CD8-positive, alpha-beta memory T cell (primary cell): ENCODE measurements at places on chromosomes 16 and 17. TPM values are rescaled to one million over a fixed set of nuclear protein-coding genes. Genes with fewer than 3 reads are reported as not detected.
A peak's percentile ranks its signal among the peaks of the same experiment; 100 is the strongest.

The ITGAD gene
- not detected for total RNA-seq

The FOXN1 gene
- not detected for total RNA-seq

The P2RX5 gene
- 9.8 TPM for total RNA-seq

The NPIPA7 gene
- total RNA-seq = 11.1 TPM

The CLEC18C gene
- total RNA-seq = 0.79 TPM

The SLC5A11 gene
- 0.15 TPM for total RNA-seq

The LITAFD gene
- total RNA-seq = not detected

The OR2C1 gene
- total RNA-seq = not detected

The CETP gene
- not detected for total RNA-seq

The C1QL1 gene
- total RNA-seq = not detected

The GAST gene
- total RNA-seq = not detected

The NOG gene
- 0.44 TPM for total RNA-seq

The ASPA gene
- total RNA-seq = not detected

The EPN3 gene
- not detected for total RNA-seq

The LRRC37B gene
- total RNA-seq = 17.6 TPM

GRCh38 chr16:68734782-68735181 lies 2.3 kb upstream of the CDH1 start:
- no peak for DNase-seq
- no peaks in the 10 kb centered on the region for H3K4me1 ChIP-seq
- H3K4me3 ChIP-seq = no peak overlapping the region

DNA sequence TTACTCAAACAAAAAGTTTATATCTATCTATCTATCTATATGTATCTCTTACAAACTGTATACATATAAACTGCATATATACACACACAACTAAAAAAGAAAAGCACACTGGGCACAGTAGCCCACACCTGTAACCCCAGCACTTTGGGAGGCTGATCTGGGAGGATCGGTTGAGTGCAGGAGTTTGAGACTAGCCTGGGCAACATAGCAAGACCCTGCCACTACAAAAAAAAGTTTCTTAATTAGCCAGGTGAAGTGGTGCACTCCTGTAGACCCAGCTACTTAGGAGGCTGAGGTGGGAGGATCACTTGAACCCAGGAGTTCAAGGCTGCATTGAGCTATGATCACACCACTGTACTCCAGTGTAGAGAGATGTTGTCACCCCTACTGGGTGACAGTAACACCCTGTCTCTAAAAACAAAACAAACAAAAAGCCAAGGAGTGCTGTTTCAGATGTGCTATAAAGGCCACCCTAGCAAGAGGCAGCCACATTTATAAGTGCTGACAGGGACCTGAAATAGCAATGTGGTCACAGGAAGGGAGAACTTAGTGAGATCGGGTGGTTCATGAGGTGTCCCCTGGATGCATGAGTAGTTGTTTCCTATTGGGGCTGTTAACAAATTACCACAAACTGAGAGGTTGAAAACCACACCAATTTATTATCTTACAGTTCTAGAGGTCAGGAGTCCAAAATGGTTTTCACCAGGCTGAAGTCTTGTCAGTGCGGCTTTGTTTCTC lies 4.8 kb downstream of the CD2BP2 start:
- H3K27ac ChIP-seq = no peak overlapping the region
- no peak overlapping the region for H3K4me3 ChIP-seq
- peaks cover 18% of the 10 kb centered on the region for H3K4me1 ChIP-seq
- no peak for DNase-seq
- peaks cover 39% of the 10 kb centered on the region for H3K36me3 ChIP-seq

GRCh38 chr17:73384926-73385325 lies 73.1 kb upstream of the CDC42EP4 start:
- H3K27ac ChIP-seq = no peak overlapping the region
- no peaks in the 10 kb centered on the region for H3K36me3 ChIP-seq
- DNase-seq = no peak
- H3K4me3 ChIP-seq = no peak overlapping the region
- no peaks in the 10 kb centered on the region for H3K27me3 ChIP-seq

- peaks cover 4% of the 10 kb centered on the region for H3K27me3 ChIP-seq
- no peaks in the 10 kb centered on the region for H3K36me3 ChIP-seq
- peak within 1 kb of the TSS; percentile 92 for H3K27ac ChIP-seq
- H3K4me3 ChIP-seq = peak within 1 kb of the TSS; percentile 81
- DNase-seq = no peak
Measured at GRCh38 chr17:48545022-48545375, at the start of gene HOXB2. Gene HOXB2 (minus strand): TSS chr17:48545109. CDS start chr17:48544911, 198 bp downstream.

- no peaks in the 10 kb centered on the region for H3K4me1 ChIP-seq
- H3K4me3 ChIP-seq = no peak overlapping the region
- H3K27ac ChIP-seq = no peak overlapping the region
- no peaks in the 10 kb centered on the region for H3K36me3 ChIP-seq
- H3K27me3 ChIP-seq = no peaks in the 10 kb centered on the region
Measured at GRCh38 chr17:65977041-65977440, 214.9 kb downstream of the CEP112 start.

GRCh38 chr16:28936784-28937155 lies 5.0 kb downstream of the CD19 start:
- no peak overlapping the region for H3K4me3 ChIP-seq
- no peaks in the 10 kb centered on the region for H3K36me3 ChIP-seq
- no peaks in the 10 kb centered on the region for H3K27me3 ChIP-seq
- peak overlapping the region; percentile 4 for H3K27ac ChIP-seq
- H3K4me1 ChIP-seq = peaks cover 12% of the 10 kb centered on the region

DNA sequence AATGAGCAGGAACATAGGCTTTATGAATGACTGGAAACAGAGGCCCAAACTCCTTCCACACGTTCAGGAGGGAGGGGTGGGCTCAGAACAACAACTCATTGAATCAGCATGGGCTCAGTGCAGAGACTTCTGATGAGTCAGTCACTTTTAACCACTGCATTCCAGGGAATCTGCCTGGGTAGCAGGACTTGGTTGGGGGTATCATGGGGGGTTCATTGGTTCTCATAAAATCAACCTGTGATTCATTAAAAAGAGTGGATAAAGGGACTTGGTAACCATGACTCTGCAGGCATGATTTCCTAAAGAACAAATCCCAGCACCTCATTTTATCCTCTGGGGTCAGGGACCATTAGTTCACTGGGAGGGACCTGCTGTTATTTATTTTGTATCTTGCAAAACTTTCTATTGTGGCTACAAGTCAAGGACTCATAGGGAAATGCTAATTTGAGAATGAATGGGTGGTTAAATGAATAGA lies 13.8 kb downstream of the ITGB3 start:
- no peaks in the 10 kb centered on the region for H3K4me1 ChIP-seq
- no peak overlapping the region for H3K27ac ChIP-seq
- no peak for DNase-seq
- no peak overlapping the region for H3K4me3 ChIP-seq
- no peaks in the 10 kb centered on the region for H3K27me3 ChIP-seq

DNA sequence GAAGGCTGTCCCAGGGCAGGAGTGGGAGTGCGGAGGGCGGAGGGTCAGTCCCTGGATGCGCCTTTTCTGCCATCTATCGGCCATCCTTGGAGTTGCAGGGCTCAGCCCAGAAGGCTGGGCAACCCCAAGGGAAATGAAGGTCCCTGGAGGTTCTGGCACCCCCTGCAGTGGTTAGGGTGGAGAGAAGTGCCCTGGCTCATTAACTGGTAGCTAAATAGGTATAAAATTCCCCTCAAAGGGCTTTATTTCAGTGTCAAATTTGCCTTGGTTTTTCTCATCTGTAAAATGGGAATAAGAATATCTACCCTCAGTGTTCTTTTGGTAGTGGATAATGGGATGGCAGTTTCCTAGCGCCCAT lies 22.4 kb downstream of the C17orf75 start:
- no peaks in the 10 kb centered on the region for H3K27me3 ChIP-seq
- no peak overlapping the region for H3K4me3 ChIP-seq
- DNase-seq = peak; percentile 75
- peaks cover 11% of the 10 kb centered on the region for H3K4me1 ChIP-seq

DNA sequence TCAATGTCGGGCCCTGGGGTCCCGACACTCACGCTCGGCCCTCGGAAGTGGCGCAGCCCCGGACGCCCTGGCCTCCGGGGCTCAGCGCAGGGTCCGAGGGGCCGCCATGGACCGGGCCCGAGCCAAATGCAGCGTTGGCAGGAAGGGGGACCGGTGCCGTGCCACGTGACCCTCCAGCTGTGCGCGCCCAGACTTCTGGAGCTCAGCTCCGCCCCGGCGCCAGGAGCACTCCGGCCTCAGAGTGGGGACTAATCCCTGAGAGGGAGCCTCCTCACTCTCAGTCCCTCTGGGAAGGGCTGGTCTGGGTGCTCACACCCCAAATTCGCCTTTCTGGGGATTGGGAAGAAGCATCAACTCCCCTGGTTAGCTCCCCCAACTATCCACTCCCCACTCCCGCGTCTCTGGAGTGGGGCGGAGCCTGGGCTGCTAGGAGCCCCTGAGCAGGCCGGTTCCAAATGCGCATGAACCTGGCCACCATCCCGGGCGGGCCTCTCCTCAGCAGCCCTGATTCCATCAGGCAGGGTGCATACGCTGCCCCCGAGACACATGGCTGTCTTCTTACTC lies at the start of gene B3GNT9:
Gene B3GNT9 (minus strand): TSS at position 166 of the 564 bp plus-strand sequence. CDS start 513 bp downstream, outside the sequence.
- peaks cover 9% of the 10 kb centered on the region for H3K36me3 ChIP-seq
- peaks cover 12% of the 10 kb centered on the region for H3K4me1 ChIP-seq
- no peaks in the 10 kb centered on the region for H3K27me3 ChIP-seq

- H3K27ac ChIP-seq = no peak overlapping the region
- no peak for DNase-seq
- H3K27me3 ChIP-seq = no peaks in the 10 kb centered on the region
- peaks cover 14% of the 10 kb centered on the region for H3K4me1 ChIP-seq
Measured at GRCh38 chr16:57985204-57986181, 14.6 kb upstream of the CNGB1 start.

DNA sequence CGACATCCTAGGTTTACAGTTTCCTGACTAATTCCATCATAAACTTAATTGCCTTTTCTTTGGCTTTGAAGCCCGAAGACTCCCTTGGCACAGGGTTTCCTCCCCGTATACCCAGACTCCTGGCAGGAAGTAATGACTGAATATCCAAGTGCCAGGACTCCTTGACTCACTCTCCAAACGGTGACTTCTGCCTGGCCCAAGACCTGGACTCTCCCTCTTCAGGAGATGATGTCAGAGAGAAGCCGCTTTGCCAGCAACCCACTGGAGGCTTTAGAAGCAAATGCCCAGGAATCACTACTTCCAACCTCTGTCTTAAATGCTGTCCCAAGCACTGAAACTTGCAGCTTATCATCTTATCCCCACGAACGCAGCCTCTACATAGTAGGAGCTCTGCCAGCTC lies 146.5 kb downstream of the RGS9 start:
- no peak overlapping the region for H3K4me3 ChIP-seq
- H3K27me3 ChIP-seq = peaks cover under 1% of the 10 kb centered on the region
- H3K36me3 ChIP-seq = no peaks in the 10 kb centered on the region
- H3K27ac ChIP-seq = no peak overlapping the region

- DNase-seq = no peak
- no peaks in the 10 kb centered on the region for H3K4me1 ChIP-seq
- no peaks in the 10 kb centered on the region for H3K36me3 ChIP-seq
- no peaks in the 10 kb centered on the region for H3K27me3 ChIP-seq
- no peak overlapping the region for H3K4me3 ChIP-seq
Measured at GRCh38 chr17:80517641-80518040, 27.0 kb upstream of the RPTOR start.

DNA sequence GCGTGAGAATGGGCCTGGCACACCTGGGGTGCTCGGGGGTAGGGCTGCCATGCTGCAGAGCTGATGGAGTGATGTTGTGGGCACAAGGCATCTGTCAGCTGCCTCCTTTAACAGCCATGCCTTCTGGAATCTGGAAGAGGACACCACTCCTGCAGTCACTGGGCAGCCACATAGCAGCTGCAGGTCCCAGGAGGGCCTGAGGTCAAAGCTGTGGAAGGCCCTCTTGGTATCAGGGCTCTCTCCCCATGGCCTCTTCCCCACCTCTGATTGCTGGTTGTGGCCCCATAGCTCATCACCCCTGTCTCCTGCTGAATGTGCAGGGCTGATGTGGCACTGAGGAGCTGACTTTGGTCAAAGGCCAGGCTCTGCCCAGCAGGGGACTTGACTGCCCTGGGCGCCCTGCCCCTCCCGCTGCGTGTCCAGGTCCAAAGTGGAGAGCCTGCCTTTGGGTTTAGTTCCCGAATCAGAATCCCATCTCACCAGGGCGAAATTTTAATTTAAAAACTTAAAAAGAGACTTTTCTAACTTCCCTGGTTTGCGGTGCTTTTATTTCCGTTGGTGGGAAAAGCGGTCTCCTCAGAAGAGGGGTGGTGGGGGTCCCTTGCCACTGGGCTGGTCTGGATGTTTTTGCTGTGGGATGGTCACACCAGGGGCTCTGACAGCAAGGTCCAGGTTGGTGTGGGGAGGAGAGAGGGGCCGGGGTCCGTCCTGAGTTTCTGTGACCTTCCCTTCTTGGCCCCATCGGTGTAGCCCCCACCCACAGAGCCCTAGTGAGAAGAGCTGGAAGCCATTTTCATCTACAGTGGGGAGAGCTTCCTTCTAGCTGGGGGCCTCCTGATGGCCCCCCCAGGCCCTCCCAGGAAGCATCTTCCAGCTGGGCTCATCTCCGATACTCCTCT lies 5.9 kb downstream of the UBALD2 start:
- H3K27me3 ChIP-seq = no peaks in the 10 kb centered on the region
- H3K4me1 ChIP-seq = peaks cover 80% of the 10 kb centered on the region
- H3K36me3 ChIP-seq = peaks cover 26% of the 10 kb centered on the region
- peak; percentile 57 for DNase-seq
- peak overlapping the region; percentile 59 for H3K4me3 ChIP-seq

- H3K36me3 ChIP-seq = no peaks in the 10 kb centered on the region
- DNase-seq = no peak
- no peak overlapping the region for H3K27ac ChIP-seq
- no peak overlapping the region for H3K4me3 ChIP-seq
- peaks cover 12% of the 10 kb centered on the region for H3K4me1 ChIP-seq
Measured at GRCh38 chr17:48016112-48016511, 21.5 kb downstream of the COPZ2 start.

DNA sequence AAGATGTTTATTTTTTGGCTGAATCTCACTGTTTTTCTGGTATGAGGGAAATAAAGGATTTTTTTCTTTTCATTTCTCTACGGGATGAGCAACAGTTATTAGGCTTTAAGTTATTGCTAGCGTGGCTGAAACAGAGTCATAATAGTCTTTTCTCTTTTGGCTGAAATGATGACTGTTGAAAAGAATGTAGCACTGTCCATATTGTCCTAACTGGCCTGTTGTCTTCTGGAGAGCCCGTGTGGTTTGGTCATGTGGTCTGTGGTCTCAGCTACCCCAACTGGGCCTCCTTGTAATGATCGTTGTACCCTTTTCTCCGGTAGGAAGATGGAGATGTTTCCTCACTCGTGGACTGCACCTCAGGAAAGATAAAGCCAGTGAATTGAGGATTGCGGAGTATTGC lies 36.6 kb downstream of the EPN2 start:
- H3K36me3 ChIP-seq = no peaks in the 10 kb centered on the region
- no peak overlapping the region for H3K27ac ChIP-seq
- no peaks in the 10 kb centered on the region for H3K27me3 ChIP-seq
- no peak overlapping the region for H3K4me3 ChIP-seq
- no peaks in the 10 kb centered on the region for H3K4me1 ChIP-seq

- peaks cover 6% of the 10 kb centered on the region for H3K27me3 ChIP-seq
- H3K4me3 ChIP-seq = no peak overlapping the region
- no peak overlapping the region for H3K27ac ChIP-seq
- DNase-seq = no peak
Measured at GRCh38 chr17:79101111-79101673, 26.6 kb downstream of the ENGASE start.

DNA sequence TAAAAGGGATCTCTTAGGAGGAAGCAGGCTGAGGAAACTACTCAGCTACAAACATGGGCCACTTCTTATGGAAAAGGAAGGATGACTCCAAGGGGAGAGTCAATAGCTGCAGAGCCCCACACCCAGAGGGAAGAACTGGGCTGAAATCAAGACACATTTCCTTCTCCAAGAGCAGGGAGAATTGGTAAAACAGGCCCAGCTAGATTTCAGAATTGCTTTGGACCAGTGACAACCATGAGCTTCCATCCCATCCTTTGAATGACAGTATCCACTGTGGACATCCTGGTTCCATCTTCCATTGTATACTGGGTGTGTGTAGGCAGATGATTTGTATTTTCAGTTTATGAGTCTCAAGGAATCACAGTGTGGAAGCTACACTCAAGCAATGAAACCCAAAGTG lies 267.5 kb downstream of the IRF8 start:
- H3K36me3 ChIP-seq = no peaks in the 10 kb centered on the region
- no peak overlapping the region for H3K27ac ChIP-seq
- no peaks in the 10 kb centered on the region for H3K27me3 ChIP-seq
